ENCODE measurements at places on chromosomes 7 and 10.

DNA sequence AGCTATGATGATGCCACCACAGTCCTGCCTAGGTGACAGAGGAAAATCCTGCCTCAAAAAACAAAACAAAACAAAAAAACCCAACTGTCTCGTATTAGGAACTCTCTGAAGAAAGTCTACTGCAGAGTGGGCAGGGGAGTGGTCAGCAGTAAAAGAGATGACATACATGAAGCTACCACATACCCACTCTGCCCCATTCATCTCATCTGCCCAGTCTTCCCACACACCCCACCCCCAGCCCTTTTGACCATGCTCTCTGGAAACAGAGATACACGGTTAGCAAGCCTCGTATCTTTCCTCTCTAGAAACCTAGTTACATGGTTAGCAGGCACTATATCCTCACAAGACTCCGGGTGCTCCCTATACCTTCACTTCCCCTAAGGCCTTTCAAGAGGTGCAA lies 8.3 kb downstream of the SLC37A3 start:
- DNase-seq, result no peak

GRCh38 chr10:12431151-12432101 lies 82.1 kb downstream of the CAMK1D start:
- no peak for DNase-seq

DNA sequence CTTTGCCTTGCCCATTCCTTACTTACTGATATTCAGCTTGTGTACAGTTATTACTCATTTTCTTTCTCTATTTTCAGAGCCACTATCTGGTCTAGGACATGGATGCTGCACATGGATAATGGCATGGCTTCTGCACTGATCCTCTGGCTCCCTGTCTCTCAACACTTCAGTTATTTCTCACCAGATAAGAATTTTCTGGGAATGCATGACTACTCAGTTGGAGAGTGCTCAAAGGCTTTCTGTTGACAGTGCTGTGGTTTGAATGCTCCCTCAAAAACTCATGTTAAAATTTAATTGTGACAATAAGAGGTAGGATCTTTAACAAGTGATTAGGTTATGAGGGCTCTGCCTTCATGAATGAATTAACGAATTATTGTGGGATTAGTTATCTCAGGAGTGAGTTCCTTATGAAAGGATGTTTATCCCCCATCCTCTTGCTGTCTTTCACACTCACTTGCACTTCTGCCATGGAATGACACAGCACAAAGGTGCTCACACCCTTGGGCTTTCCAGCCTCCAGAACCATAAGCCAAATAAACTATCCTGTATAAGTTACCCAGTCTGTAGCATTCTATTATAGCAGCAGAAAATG lies 16.1 kb upstream of the PIK3CG start:
- no peak for DNase-seq

- no peak for DNase-seq
Observed at GRCh38 chr7:82286096-82286797, 157.3 kb downstream of the CACNA2D1 start.

GRCh38 chr7:148915211-148915610 lies 31.1 kb upstream of the EZH2 start:
- no peak for DNase-seq

DNA sequence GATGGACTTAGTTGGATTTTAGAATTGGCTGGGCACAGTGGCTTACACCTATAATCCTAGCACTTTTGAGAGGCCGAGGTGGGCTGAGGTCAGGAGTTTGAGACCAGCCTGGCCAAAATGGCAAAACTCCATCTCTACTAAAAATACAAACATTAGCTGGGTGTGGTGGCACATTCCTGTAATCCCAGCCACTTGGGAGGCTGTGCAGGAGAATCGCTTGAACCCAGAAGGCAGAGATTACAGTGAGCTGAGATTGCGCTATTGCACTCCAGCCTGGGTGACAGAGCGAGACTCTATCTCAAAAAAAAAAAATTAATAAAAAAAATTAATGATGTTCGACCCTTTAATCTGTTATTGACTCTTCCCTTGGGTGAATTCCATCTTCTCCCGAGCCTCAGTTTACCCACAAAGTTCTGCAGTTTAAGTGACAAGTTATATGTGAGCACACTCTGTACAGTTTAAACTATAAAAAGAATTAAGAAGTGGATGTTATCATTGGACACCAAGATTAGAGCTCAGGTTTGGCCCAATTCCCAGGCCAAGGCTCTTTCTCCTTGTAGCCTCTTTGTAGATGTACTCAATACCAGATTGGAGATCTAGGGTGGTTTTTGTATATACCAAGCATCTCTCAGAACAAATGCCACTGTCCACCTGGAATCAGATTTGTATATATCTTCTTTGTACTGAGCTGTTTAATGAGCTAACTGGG lies 15.0 kb downstream of the KAT6B start:
- DNase-seq, result no peak

- no peak for DNase-seq
Observed at GRCh38 chr7:36117203-36117840, 35.7 kb upstream of the EEPD1 start.

DNA sequence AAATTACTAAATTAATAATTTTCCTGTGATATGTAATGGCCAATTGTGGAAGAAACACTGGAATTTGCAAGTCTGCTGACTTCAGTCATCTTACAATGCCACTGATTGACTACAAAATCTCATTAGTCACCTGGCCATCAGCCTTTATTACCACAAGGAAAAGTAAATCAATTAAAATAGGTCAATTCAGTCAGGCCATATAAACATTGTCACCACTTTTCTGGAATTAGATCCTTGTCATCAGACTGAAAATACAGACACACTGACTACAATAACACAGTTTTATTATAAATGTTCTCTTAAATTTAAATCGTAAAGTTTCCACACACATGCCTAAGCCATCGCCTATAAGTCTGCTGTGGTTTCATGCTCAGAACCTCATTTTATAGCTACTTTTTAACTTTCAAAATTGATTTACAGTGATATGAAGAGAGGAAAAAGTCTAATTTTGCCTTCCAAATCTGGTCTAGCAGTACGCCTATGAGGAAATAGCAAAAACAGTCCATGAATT lies 54.2 kb downstream of the RTKN2 start:
- DNase-seq, result no peak

DNA sequence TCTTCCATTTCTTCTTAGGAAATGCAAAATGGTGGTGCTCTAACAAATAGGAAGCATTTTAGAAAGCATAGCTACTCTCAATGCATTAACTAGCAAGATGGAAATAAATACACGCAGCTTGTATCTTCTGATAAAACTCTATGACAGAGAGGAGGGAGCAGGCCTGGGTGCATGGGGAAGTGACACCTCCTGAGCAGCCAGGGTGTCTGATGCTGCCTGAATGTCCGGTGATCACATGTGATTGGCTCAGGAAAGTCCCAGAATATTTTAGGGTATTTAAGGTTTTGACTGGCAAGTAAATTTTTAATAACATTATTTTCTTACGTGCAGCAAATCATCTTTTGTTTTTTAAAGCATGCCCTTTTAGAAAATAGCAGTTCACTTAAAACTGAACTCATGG lies 261.0 kb upstream of the KLF6 start:
- no peak for DNase-seq

- no peak for DNase-seq
Observed at GRCh38 chr7:130154131-130154500, 51.1 kb downstream of the TMEM209 start.

DNA sequence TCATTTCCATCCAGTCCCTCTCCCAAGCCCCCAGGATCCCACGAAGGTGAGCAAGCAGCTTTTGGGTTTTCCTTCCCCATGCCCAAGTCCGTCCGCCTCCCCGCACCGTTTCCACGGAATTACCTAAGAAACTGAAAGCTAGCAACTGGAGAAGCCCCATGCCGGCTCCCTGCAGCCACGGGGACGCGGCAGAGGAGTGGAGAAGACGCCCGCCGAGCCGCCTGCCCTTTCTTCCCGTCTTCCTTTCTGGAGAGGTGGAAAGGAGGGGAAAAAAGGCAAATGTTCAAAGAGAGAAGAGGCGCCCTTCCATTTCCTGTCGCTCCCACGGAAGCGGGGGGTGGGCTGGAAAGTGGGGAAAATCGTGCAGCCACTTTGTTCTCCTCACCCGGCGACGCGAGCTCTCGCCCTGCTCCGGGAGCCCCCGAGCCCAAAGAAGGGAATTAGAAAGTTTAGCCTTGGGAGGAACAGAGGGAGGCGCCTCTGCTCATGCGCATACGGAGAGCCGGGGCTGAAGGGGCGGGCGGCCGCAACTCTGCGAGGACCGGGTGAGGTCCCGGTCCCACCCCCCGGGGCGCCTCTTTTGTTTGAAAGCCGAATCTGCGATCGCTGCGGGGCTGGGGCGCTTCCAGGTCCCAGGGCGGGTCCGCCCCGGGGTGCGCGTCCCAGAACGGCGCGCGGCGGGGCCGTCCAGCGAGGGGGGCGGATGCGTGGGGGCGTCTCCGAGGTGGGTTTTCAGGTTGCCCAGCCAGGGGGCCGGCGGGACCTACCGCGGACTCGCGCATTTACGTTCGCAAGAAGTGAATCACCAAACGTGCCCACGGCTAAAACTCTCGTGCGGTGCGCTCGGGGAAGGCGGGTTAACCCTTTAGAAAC lies at the start of gene LAMB1:
Gene LAMB1, minus strand, starts transcription at position 436 of the 873 bp plus-strand sequence. Its CDS starts 276 bp downstream, at position 160.
- DNase-seq, result no peak

DNA sequence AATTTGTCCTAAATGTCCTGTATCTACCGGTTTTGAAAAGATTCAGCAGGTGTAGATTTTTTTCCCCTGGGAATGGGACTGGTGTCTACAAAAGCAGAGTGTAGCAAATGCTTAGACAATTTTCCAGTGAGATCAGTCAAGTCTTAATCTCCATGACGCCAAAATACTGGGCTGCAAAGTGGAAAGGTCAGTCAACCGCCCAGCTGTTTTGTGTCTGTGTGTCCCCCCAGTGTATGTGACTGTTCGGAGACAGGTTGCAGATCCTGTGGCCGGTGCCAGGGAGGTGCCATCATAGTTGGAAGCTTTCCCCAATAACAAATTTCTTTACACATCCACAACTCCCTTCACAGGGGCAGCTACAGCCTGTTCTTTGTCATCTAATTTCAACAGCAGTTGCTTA lies 263.8 kb downstream of the ARHGAP12 start:
- no peak for DNase-seq

GRCh38 chr10:130489891-130490290 lies 353.7 kb downstream of the GLRX3 start:
- no peak for DNase-seq

- no peak for DNase-seq
Observed at GRCh38 chr10:5940807-5941218, 36.5 kb downstream of the IL15RA start.

DNA sequence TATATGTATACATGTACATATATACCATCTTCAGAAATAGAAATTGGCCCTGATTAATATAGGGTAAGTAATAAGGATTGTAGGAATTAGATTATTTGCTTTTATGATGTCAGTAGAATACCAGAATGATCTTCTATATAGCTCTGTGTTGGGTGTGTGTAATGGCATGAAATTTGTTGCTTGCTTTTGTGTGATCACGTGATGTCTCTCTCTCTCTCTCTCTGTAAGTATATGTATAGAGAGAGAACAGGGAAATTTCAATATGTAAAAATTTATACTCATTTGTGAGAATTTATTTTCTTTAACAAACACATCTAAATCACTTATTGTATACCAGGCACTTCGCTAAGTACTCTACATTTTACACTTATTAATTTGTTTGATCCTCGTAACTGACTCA lies 272.7 kb downstream of the BICC1 start:
- no peak for DNase-seq

DNA sequence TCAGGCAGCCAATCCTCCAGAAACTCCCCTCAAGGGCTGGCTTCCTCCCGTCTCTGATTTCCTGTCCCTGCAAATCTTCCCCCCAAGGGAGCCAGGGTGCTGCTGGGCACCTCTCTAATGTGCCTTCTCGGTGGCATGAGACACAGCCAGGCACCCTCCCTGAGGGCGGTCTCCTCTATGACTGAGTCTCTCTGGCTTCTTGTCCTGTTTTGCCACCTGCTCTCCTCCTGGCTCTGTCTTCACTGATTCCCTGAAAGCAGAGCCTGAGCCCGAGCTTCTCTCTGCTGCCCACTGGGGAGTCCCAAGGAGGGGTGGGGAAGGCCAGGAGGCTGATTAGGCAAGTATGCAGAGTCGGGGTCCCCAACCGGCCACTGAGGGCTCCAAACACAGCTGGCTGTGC lies 60.4 kb upstream of the INSIG1 start:
- DNase-seq, result no peak

DNA sequence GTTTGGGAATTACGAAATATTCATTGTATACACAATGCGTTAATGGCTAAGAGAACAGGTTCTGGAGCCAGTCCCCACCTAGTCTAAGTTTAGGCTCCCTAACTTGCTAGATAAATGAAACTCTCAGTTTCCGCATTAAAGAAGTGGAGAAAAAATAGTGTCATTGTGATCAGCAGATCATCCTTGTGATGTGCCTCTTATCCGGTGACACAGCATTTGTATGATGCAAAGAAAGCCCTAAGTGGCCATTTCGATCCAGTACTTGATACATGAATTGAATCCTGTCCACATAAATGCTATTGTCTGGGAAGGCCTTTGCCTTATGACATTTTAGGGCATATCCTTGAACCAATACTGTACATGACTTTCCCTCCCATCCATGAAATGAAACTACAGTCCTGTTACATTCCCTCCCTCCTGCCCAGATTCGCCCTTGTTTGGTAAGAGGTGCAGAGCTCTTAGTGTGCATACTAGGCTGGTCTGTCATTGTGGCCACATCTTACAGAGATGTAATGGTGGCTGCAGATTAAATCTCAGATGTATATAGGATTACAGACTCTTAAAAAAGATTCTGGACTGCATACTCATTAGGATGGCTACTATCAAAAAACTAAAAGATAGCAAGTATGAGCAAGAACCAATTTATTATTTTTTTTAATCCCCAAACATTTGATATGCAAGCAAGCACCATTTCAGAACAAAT lies 80.9 kb downstream of the LRRC4 start:
- DNase-seq, result no peak

- no peak for DNase-seq
Observed at GRCh38 chr7:151631570-151631952, 111.9 kb upstream of the RHEB start.

- DNase-seq, result no peak
Observed at GRCh38 chr7:120586571-120586970, 271.4 kb downstream of the TSPAN12 start.

GRCh38 chr7:159280008-159280407 lies 135.3 kb upstream of the VIPR2 start:
- no peak for DNase-seq

GRCh38 chr7:132956556-132956955 lies 125.3 kb downstream of the CHCHD3 start:
- no peak for DNase-seq

DNA sequence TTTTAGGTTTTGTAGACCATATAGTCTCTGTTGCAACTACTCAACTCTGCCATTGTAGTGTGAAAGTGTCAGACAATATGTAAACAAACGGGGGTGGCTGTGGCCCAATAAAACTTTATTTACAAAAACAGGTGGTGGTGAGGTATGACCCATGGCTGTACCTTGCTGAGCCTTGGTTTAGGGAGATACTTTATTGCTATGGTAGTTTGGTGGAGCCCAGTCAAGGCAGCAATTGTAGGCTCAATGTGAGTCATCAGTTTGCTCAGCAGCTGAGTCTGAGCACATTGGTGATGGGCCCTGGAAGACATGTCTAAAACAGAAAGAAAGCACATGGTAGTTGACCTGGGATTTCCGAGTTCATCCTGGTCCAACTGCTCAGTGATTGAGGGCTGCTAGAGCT lies 242.5 kb downstream of the REEP3 start:
- DNase-seq, result no peak
